ENCODE measurements at places on chromosomes 2 and 18.

DNA sequence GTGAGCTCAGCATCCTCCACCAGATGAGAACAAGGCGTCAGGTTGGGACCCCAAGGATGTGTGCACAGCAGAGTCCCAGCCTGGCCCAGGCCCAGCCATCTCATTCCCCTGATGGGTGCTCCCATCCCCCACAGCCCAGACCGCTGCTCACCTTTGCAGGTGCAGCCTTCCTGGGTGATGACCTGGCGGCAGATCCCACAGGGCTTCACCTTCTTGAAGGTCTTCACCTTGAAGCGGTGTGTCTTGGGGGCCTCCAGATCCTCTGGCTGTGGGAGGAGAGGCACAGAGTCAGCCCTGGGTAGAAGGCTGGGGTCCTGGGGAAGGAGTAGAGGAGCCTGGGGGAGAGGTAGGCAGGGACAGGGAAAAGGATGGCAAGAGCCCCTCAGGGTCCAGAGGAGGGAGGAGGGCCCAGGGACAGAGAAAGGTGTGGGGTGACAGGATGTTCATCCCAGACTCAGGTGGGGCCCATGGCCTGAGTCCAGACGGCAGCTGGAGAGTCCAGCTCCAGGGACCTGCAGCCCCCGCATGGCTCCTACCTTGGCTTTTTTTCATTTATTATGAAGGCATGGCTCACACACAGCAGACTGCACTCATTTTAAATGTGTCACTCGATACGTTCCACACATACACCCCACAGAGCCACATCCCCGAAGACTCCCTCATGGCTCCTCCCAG is 11.9 kb downstream of the TNS1 start:
- no peak for DNase-seq

DNA sequence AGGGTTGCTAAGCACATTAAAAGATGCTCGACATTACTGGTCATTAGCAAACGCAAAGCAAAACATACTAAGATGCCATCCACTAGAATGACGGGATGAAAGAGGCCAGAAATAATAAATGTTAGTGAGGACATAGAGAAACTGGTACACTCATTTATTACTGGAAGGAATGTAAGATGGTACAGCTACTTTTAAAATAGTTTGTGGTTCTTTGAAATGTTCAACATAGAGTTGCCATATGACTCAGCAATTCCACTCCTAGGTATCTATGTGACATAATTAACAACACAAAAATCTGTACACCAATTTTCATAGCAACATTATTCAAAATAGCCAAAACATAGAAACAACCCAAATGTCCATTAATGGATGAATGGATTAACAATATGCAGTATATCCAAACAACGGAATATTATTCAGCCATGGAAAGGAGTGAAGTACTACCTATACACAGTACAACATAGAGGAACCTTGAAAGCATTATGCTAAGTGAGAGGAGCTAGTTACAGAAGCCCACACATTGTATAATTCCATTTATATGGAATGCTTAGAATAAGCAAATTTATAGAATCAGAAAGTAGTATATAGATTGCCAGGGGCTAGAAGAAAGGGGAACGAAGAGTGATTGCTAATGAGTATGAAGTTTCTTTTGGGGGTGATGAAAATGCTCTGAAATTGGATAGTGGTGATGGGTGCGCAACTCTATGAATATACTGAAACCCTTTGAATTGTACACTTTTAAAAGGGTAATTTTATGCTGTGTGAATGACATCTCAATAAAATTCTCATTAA is 61.9 kb upstream of the IL1R1 start:
- no peak for DNase-seq

DNA sequence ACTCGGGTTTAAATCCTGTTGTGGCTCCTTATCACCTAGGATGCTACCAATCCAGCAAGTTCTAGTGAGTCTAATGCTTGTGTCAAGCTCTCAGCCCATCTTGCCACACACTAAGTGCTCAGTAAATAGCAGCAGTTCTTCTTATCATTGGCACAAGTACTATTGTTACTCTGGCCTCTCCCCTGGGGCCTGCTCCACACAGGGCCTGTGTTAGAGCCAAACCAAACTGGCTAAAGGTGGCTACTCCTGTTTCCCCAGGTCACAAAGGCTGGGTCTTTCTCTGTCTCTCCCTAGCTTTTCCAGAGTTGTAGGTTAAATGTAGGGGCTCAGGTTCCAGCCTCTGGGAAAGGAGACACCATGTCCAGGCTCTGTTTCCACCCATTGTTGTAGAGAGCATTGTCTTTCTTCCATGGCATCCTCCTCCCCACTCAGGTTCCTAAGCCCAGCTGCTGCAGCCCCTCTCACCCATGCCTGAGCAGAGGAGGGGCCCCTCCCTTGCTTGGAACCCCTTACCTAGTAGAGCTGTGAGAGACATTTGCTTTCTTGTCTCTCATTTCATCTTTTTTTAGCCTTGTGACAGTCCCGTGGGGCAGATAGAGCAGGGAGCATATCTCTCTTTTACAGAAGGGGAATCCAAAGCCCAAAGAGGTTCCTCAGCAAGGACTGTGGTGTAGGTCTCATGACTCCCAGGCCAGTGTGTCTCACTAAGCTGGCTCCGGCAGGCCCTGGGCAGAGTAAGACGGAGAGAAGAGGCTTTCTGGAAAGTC is 56.4 kb upstream of the OTOF start:
- no peak for DNase-seq

- DNase-seq: no peak
Observed at GRCh38 chr2:85596026-85596333, 435 bp downstream of the RNF181 start.

DNA sequence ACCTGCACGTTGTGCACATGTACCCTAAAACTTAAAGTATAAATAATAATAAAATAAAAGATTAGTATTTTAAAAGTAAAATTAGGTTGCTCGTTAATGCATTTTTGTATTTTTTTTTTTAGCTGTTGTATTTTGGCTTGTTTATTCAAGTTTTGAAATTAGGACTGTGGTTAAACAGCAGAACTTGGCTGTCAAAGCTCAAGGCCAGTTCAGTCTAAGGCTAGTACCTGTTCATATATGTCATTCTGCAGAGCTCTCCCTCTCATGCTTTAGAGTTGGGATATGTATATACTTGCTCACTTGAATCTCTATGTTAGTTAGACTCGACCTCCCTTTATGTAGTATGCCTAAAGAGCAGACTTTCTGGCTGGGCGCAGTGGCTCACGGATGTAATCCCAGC is 32.7 kb downstream of the MOB4 start:
- DNase-seq: no peak

DNA sequence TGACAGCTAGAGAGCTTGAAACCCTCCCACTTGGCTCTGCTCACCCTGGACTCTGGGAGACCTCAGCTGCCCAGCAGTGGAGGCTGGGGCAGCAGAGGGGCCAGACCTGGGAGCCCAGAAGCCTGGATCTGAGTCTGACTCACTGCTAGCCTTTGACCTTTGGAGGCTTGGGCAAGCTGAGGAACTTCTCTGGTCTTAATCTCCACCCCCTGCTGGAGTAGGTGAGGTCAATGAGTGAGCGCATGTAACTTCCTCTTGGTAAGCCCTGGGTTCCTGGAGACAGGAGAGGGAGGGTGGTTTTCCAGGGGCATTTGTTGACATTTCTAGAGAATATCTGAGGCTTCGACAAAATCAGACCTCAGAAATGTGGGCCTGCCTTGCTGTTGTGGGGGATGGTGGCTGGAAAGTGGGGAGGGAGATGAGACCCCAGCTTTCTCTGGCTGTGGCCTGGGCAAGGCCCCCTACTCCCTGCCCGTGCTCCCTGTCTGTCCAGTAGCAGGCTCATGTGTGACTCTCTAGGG is 73.0 kb upstream of the YWHAQ start:
- no peak for DNase-seq

GRCh38 chr2:226327830-226328229 is 471.8 kb downstream of the IRS1 start:
- DNase-seq: no peak
